ENCODE measurements at places on chromosomes 2 and 18. TPM values are rescaled to one million over a fixed set of nuclear protein-coding genes. Genes with fewer than 3 reads are reported as not detected.

Gene CDH7
- total RNA-seq = under 0.01 TPM

Gene ACADL
- 1.00 TPM for total RNA-seq

Gene UGT1A4
- total RNA-seq = 1.8 TPM

Gene STK25
- total RNA-seq = 220 TPM

Gene HNRNPA3
- 54.8 TPM for total RNA-seq

Gene EVX2
- not detected for total RNA-seq

Gene PCARE
- not detected for total RNA-seq

All from nasal cavity respiratory epithelium epithelial cell of viscerocranial mucosa (primary cell).